GM20000 (cell line): ENCODE measurements at places on chromosomes 2 and 18.

GRCh38 chr2:128172191-128172590, 81.2 kb downstream of the UGGT1 start:
- no peak for DNase-seq

GRCh38 chr2:68387408-68388350, 22.6 kb downstream of the PLEK start:
- DNase-seq: peak; percentile 61

- DNase-seq: no peak
Observed at GRCh38 chr2:70073493-70073892, 13.8 kb upstream of the PCBP1 start.

DNA sequence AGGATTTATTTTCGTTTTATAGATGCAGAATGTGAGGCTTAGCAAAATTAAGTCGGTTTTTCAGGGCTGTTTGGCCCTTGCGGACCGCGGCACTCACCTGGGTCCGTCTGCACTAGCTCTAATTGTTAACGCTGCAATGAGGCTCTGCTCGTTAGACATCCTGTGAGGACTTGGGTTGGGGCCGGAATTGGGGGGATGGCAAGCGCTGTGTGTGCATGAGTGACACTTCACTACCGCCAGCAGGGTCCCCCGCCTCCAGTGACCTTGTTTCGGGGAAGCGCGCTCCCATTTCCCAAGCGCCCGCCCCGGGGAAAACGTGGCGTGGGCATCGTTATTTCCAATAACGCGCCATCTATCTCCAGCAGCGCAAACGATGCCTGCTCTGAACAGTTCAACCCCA, 54.2 kb downstream of the KCNG2 start:
- no peak for DNase-seq

DNA sequence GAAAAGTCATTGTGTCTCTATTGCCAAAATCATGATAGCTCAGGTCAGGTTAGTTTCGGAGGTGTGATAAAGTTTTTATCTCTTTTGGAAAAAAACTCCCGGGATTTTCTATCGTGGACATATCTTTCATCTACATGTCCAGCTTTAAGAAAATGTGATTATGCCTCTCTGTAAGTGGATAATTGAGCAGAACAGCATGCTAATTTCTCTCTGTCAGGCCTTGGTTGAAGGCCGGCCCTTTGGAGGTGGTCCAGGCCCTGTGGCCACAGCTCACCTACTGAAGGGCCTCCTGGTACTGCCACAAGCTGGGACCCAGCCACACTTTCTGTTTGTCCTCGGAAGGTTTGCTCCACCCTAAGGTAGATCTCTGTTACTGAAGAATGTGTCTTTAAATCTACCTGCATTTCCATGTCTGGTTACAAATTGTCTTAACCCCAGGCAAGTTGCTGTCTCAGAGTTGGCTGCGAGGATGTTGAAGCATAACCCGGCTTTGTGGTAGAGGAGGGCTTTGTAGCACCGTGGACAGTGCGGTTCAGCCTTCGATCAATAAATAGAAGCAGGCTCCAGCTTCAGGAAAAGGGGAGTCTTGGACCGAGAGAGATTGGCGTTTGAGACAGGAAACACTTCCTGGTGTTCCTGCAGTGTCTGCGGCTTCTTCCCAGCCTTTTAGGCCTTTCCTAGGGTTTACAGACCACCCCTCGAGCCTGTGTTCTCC, 25.5 kb downstream of the TCF7L1 start:
- no peak for DNase-seq
